ENCODE measurements at places on chromosomes 3 and 15. TPM values are rescaled to one million over a fixed set of nuclear protein-coding genes. Genes with fewer than 3 reads are reported as not detected.
A peak's percentile ranks its signal among the peaks of the same experiment; 100 is the strongest.

GRCh38 chr3:72481542-72481941, 366.7 kb downstream of the SHQ1 start:
- DNase-seq: no peak

DNA sequence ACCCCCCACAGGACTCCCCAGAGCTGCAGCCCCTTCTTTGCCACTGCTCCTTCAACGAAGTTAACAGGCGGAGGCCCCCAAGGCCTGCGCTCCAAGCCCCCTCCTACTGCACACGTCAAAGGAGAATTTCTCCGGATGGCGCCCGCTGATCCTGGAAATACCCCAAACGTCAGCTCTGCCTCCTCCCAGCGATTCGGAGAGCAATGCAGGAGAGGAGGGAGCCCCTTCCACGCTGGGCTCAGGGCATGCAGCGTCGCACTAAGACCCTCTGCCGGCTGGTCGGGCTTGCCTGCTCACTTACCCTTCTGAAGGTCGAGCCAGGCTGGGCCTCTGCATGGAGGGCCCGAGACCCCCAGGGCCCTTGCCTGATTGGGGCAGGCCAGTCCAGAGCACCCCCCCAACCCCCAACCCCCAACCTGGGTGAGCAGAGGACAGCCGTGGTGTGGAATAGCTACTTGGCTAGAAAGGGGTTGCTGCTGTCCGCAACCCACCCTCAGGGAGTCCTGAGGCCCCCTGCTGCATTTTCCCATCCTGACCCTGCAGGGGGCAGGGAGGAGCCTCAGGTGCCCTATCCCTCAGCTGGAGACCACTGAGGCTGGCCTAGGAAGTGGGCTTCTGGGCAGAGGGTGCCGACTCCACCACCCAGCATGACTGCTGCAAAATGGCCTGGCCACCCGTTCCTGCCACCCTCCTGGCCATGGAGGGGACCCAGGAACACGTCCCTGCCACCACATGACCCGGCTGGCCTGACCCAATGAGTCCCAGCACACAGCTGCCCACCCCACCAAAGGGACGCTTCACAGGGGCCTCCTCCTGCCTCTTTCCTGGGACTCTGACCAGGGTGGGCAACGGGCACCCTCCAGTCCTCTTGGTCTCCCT, 976 bp downstream of the ATP2B2 start:
- no peak for DNase-seq

DNA sequence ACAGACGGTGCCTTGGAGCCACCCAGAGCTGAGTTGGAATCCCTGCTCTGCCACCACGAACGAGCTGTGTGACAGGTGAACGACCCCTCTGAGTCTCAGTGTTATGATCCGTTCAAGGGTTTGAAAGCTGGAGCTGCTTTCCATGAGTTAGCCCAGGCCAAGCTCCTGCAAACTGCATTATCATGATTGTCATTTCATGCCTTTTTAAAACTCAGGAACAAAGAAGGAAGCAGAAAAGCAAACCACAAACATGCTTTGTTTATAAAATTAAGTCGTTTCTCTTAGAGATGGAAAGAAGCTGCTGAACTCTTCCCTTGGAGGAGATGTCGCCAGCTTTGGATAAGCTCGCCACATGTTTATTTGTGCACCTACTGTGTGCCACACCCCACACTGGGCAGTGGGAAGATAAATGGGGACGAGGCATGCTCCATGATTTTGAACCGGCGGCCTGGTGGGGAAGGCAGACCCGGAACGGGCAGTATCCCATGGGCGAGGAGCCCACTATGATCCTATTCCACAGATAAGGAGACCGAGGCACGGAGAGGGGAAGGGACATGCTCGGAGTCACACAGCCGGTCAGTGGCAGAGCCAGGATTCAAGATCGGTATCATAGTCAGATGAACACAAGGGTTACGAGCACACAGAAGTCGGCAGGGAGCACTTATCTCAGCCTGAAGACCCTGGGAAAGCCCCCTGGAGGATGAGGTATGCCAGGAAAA, 15.9 kb downstream of the HRH1 start:
- DNase-seq: no peak

GRCh38 chr3:145094355-145094941, 1066.5 kb downstream of the PLOD2 start:
- peak; percentile 25 for DNase-seq

DNA sequence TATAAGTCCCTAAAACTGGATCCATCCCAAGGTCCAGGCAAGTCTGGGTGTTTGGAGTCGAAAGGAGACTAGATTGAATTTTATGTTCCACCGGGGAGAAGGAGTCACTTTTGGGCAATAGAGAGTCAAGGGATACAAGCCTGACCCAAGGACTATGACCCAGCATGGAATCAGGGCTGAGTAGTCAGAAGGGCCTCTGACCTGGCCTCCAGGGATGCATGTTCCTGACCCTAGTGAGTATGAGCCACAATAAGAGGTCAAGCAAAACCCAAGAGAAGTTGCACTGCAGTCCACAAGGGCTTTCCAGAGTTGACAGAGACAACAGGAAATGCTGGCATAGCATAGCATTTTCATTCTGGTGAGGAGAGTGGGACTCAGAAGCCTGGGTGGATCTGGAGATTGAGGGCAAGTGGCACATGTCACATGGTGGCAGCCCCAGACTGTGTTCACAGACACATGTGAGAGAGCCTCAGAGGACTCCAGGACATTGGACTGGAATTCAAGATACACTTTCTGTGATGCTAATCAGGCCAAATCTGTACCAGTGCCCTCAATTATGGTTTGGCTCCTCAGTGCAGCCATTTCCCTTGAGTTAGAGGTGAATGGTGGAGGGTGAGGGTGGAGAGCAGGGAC, 66.9 kb downstream of the TFG start:
- no peak for DNase-seq

GRCh38 chr3:27729325-27729724, 7.2 kb upstream of the EOMES start:
- no peak for DNase-seq

- DNase-seq: no peak
These were observed 74.1 kb downstream of the ZNF280D start for GRCh38 chr15:56659197-56659596.

- DNase-seq: no peak
These were observed 8.8 kb upstream of the LACTB start for GRCh38 chr15:63112871-63113270.

- no peak for DNase-seq
These were observed 3.2 kb downstream of the TNNC1 start for GRCh38 chr3:52450489-52451236.

DNA sequence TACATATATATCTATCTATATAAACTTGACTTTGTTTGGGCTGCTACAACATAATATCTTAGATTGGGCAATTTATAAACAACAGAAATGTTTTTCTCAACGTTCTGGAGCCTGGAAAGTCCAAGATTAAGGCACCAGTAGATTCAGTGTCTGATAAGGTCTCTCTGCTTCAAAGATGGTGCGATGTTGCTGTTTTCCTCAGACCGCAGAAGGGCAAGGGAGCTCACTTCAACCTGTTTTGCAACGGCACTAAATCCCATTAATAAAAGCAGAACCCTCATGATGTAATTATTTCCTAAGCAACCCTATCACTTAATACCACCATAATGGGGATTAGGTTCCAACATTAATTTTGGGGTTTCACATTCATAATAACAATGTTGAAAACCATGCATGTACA, 1134.8 kb downstream of the NSUN3 start:
- no peak for DNase-seq

GPR87 gene
- 0.53 TPM for total RNA-seq

LEKR1 gene
- total RNA-seq: 0.34 TPM

CSNK1G1 gene
- total RNA-seq: 27.2 TPM

SPINK8 gene
- total RNA-seq: not detected
